MM.1S (cell line): ENCODE measurements at places on chromosomes 5 and 9.
A peak's percentile ranks its signal among the peaks of the same experiment; 100 is the strongest.

- DNase-seq = no peak
These were observed 26.8 kb upstream of the HMGCR start for GRCh38 chr5:75310212-75310611.

GRCh38 chr5:151219789-151220188 is 4.1 kb downstream of the CCDC69 start:
- DNase-seq = no peak

DNA sequence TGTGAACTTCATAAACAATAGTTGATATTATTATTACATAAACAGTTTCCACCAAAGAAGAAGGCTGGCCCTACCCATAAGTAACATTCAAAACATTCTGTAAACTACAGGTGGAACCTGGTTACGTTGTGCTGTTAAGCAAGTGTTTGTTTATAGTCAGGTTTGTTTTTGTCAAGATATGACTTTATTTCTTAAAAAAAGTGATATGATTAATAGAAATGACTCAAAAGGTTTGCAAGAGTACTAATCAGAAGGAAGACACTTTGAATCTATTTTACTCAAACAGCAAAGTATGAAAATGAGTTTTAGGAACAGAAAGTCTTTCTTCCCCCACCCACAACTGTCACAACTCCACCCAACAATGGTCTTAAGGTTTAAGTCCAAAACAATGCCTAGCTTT is 220.8 kb downstream of the PLK2 start:
- no peak for DNase-seq

DNA sequence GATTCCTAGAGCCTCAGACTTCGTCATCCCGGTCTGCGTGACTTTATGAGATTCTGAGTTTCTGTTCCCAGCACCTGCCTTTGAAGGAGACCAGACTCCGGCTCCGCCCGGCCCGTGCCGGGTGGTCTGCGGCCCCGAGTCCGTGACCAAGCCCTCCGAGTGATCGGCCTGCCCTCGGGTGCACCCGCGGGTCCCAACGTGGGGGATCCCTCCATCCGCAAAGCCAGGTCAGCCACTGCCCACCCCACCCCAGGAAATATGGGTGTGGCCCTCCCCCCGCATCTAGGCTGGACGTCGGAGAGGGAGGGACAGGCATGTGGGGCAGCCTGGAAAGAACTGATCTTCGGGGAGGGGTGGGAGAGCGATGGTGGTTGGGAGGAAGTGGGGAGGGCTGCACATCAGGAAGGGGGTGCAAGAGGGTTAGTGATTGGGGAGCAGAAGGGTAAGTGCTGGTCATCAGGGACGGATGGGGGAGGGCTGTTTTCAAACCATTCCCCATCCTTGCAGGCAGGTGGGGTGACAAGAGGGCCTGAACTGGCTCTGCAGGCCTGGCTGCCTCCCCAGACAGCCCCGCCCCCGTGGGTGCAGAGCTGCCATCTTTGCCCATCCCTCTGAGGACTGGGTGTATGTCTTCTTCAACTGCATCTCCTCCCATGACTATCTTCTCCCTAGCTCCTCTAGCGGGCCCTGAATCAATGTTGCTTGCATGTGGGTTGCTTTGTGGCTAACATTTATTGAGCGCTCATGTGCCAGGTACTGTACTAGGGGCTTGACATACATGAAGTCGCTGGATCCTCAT is 747 bp downstream of the LRSAM1 start:
- DNase-seq = peak; percentile 40

GRCh38 chr5:181261320-181262049 is 542 bp upstream of the TRIM52 start:
- peak; percentile 78 for DNase-seq

GRCh38 chr5:149526845-149527590 is 24.2 kb downstream of the CSNK1A1 start:
- DNase-seq = no peak

DNA sequence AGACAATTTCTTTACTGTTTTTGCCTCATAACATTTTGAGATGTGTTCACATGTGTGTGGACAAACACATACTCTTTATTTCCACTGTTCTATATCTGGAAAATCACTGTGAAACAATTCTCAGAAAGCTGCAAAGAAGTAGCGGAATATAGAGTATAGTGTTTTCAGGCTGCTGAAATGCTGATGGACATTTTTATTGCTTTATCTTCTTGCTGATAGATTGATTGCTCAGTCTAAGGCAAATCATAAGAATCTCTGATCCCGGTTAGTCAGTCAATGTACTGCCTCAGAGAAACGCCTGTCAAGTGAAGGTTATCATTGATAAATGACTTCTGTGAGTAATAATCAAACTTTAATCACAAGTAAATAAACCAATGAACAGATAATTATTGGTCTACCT is 364.9 kb upstream of the CTNND2 start:
- no peak for DNase-seq

GRCh38 chr9:93345643-93346230 is 105.7 kb upstream of the FAM120A start:
- DNase-seq = no peak

- no peak for DNase-seq
These were observed 394.2 kb upstream of the PAPPA start for GRCh38 chr9:115759426-115759825.

DNA sequence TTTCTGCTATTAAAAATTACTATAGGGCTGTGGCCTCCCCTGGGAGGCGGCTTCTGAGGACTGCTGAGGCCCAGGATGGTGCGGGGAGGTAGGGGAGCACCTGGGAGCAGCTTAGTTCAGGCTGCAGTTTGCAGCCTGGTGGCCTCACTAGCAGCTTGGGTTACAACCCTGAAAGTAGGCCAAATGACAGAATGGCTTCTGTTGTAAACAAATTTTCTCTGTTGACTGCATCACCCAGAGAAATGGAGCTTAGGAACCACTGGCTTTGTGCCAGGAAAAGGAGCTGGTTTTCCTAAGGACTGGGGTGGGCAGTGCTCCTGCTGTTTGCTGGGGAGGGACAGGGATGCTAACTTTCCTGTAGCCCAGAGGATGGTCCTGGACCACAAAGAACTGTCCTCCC is 130.3 kb downstream of the ENTREP1 start:
- DNase-seq = no peak

- DNase-seq = no peak
These were observed 21.8 kb downstream of the MCTP1 start for GRCh38 chr5:95262933-95263660.

GRCh38 chr9:130045725-130046450 is 2.9 kb upstream of the FNBP1 start:
- DNase-seq = no peak

DNA sequence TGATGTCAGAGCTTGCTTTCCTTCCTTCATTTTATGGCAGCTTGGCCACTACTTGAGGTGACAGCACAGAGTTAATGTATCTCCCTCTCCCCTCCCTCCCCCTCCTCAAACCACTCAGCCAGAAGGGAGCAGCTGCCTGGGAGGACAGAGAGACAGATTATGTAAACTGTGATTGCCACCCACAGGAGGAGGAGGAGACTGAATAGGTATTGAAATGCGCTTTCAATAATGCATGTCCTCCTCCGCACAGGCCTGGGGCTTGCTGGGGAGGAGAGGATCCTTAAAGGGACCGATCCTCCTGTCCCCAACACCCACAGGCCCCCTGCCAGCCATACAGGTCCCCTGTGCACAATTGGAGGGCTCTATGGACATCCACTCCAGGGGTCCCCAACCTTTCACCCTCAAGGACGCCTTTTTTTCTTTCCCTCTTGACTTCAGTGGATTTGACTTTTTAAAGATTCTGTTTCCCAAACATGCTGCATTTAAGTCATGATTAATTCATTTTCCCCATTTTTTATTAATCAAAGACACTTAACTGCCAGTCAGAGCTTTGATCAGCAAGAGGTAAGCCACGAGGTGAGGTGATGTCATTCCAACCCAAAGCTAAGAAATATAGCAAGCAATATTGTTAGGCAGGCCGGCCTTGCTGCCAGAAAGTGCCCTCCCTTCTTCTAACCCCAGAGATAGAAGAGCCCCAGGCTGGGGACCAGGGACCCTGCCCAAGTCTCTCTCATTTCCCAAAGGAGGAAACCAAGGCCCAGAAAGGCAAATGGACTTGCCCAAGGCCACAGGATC is 47.5 kb upstream of the CPLX2 start:
- DNase-seq = no peak

DNA sequence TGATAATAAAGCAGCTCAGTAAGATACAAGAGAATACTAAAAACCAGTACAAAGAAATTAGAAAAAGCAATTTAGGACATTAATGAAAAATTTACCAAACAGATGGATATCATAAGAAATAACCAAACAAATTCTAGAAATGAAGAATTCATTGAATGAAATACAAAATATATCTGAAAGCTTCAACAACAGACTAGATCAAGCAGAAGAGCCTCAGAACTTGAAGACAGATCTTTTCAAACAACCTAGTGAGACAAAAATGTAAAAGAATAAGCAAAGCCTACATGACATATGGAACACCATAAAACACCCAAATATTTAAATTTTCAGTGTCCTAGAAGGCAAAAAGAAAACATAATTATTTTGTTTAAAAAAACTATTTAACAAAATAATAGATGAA is 66.9 kb downstream of the SKIC3 start:
- DNase-seq = no peak
